ENCODE measurements at places on chromosomes 13 and 19.

DNA sequence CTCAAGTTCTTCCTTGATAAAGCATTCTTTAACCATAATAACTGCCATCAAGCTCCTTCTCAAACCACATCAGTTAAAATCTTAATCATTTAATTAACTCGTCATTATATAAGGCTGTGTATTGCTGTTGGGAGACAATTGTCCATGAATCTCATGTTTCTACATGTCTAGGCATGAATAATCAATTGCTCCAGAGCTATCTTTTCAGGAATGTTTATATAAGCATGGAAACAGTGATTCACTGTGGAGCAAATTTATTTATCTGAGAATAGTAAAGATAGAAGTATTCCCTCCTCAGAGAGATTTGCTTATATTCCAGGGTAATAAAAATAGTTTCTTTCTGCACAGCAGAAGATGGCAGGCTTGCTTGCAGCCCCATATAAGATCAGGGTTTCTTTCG lies 71.1 kb downstream of the CBY2 start:
- no peak for DNase-seq

- no peak for DNase-seq
These were observed 14.2 kb upstream of the RNF6 start for GRCh38 chr13:26236296-26236695.

DNA sequence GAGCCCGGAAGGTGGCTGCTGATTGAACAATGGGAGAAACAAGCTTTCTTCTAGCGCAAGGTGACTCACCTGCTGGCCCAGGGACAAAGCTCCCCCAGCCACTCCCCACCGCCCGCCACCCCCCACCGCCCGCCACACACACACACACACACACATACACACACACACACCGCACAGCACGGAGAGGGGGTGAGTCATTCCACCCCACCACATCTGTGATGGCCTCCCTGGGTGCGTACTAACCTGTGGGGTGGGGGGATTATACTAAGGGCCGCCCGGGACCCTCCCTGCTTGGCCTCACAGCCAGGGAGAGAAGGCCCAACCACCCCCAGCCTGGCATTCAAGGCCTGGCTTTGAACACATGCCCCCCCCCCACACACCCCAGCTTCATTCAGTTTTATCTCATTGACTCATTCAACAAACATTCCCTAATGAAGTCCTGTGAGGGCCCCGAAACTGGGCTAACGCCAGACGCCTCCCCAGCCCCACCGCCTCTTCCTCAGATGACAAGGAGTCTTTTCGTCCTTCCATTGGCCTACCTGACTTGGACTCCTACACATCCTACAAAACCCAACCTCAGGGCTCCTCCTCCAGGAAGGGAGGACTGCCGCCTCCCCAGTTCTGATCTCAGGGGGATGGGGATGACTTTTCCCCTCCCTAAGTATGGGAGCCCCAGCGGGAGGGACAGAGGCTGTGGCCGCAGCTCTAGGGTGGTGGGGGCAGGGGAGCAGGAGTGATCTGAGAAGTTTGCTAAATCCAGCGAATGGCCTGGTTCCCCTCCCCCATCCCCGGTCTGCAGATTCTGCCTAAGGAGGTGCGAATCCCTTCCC lies 5.8 kb upstream of the ONECUT3 start:
- DNase-seq, result peak; percentile 33

DNA sequence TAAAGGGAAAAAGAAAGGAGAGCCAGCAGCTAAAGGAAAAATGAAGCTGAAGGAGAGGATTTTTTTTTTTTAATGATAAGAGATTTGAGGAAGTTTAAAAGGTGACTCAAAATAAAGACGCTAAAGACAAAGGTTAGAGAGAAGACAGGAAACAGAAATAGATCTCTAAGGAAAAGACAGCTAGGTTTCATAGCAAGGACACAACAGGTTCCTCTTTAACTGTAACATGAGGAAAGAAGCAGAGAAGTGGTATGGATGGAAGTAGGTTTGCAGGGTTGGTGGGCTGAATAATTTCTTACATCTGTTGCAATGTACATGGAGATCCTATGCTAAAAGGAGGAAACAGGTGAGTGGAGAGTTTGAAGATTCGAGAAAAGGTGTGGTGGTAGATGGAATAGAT lies 107.5 kb downstream of the MYCBP2 start:
- no peak for DNase-seq

GRCh38 chr13:92097337-92097903 lies 699.0 kb downstream of the GPC5 start:
- DNase-seq, result no peak

DNA sequence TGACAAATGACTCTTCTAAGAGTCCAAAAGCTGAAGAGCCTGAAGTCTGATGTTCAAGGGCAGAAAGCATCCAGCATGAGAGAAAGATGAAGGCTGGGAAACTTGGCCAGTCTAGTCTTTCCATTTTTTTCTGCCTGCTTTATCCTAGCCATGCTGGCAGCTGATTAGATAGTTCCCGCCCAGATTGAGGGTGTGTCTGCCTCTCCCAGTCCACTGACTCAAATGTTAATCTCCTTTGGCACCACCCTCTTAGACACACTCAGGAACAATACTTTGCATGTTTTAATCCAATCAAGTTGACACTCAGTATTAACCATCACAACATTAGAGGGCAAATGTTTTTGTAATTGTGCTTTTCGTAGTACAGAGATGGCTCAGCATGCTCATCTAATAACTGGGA lies 267.5 kb upstream of the KLHL1 start:
- no peak for DNase-seq

DNA sequence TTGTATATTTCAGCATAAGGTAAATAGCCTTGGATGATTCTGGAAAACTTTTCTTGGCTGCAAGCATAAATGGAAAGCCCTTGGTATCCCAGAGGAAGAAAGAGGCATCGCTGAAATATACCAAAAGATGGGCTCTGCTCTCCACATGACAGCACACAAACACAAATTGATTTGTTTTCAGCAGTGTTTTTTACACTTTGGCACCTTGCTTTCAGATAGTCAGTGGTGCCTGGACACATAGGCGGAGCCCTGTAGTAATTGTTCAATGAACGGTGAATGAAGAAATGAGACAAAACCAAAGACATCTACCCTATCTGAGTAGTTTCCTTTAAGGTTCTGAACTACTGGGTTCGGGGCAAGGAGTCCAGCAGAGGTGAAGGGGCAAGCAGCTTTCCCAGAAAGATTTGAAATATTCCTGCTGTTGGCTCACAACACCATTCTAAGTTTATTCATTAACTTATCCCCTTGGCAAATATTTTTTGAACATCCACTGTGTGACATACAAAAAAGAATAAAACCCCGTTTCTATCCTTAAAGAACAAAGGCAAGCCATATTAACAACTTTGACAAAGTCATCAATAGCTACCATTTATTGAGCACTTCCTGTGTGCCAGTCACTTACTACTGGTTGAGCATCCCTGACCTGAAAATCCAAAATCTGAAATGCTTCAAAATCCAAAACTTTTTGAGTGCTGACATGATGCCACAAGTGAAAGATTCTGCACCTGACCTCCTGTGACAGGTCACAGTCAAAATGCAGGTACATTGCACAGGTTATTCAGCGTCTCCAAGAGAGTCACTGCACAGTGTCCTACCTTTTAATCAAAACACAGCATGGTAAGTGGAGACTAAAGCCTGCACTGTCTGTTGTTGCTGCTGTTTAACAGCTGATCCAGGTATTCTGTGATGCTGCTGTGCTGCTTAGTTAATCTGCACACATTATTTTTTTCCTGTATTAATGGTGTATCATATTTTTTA lies 238.1 kb downstream of the DCLK1 start:
- DNase-seq, result no peak

GRCh38 chr13:20686863-20687579 lies 16.5 kb upstream of the IL17D start:
- no peak for DNase-seq

GRCh38 chr13:74695021-74695800 lies 561.0 kb upstream of the KLF12 start:
- DNase-seq, result no peak

DNA sequence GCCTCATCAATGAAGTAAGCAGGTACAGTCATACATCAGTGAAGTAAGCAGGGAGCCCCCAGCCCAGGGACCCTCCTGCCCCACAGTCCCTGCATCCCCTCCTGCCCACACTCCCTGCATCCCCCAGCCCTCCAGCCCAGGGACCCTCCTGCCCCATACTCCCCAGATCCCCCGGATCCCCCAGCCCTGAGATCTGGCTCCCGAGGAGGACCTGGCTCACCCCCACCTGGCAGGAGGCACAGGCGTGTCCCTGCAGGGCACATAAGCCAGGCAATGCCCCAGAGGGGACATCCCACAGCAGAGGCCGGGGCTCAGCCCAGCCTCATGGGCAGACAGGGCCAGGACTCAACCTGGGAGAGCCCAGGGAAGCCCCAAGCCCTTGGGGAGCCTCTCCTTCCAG lies 53.6 kb upstream of the TPM4 start:
- DNase-seq, result no peak

DNA sequence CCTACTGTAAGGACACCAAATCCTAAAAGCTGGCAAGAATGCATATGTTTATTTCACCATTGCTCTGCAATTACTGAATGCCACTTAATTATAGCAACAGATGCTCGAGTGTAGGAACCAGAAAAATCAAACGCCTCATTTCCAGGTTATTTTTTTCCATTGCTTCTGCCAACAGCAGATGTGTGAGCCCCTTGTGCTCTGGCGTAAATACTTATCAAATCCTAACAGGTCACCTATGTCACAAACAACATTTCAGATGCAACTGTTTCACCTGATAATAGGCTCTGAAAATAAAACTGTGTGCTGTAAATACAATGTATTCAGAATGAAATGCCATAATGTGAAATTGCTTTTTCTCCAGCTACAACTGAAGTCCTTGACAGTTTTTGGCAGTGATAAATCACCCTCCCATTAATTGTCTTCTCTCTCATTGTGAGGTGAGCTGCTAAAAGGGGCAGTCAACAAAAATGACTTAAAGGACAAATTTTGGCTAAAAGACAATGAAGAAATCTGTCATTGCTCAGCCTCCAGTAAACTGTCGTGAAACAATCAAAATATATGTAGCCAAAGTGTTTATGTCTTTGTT lies 344.0 kb downstream of the DACH1 start:
- DNase-seq, result no peak

DNA sequence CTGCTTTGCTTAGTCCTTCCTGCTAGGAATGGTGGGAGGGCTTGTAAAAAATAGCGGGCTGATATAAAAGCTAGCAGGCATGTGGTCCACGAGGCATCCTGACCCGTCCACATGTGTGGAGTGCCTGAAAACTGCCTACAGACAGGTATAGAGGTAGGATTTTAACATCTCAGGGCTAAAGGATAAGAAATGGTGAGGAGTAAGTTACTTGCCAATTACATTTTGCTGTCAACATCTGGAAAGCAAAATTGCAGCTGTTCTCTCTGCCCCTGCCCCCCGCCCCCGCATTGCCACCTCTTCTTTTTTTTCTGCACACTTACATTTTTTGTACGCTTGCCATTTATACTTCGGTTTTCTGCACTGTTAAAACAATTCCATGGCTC lies 21.0 kb downstream of the NFIX start:
- no peak for DNase-seq

- DNase-seq, result no peak
These were observed 146.2 kb upstream of the FNDC3A start for GRCh38 chr13:48829536-48829935.

GRCh38 chr19:13234518-13234917 lies 84.3 kb downstream of the IER2 start:
- DNase-seq, result peak; percentile 33

DNA sequence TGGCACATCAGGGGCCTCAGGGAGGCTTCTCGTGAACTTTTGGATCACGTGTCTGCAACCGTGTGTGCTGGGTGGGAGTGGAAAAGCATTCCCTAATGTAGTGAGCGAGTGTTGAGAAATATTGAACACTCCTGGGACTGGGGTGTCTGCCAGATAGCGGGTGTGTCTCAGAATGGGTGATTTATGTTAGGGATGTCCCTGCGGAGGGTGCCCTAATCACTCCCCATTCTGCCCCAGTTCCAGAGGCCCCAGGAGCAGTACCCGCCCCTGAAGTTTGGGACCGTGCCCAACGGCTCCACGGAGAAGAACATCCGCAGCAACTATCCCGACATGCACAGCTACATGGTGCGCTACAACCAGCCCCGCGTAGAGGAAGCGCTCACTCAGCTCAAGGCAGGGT lies 24.2 kb upstream of the GRWD1 start:
- DNase-seq, result no peak

GRCh38 chr13:76474356-76474755 lies 411.8 kb downstream of the KCTD12 start:
- DNase-seq, result no peak

GRCh38 chr19:33407716-33408115 lies 34.2 kb downstream of the CEBPG start:
- no peak for DNase-seq

DNA sequence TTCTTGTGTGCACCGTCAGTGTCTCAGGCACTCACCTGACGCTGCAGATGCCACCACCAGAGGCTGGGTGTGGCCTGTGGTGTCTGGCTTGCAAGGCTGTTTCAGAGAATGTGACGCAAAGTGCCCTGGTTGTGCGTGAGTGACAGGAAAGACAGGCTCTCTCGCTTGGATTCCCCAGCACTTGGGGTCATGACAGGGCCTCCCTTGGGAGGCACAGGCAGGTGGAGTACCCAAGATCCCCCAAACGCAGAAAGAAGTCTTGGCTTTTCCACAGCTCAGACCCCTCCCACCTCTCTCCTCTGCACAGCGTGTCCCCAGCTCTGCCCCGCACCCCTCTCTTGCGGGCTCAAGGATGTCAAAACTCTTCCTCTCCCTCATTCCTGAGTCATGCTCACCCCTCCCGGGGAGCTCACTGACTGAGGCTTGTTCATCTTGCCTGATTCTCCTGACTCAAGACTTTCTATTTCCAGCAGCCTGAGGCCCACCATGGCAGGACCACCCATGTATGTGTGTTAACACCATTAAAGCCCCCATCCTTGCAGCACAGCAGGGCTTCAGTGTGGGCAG lies 21.0 kb downstream of the DHX34 start:
- no peak for DNase-seq

GRCh38 chr13:46077265-46077664 lies 24.7 kb upstream of the ZC3H13 start:
- no peak for DNase-seq

GRCh38 chr13:29991343-29991742 lies 140.9 kb upstream of the UBL3 start:
- DNase-seq, result no peak

DNA sequence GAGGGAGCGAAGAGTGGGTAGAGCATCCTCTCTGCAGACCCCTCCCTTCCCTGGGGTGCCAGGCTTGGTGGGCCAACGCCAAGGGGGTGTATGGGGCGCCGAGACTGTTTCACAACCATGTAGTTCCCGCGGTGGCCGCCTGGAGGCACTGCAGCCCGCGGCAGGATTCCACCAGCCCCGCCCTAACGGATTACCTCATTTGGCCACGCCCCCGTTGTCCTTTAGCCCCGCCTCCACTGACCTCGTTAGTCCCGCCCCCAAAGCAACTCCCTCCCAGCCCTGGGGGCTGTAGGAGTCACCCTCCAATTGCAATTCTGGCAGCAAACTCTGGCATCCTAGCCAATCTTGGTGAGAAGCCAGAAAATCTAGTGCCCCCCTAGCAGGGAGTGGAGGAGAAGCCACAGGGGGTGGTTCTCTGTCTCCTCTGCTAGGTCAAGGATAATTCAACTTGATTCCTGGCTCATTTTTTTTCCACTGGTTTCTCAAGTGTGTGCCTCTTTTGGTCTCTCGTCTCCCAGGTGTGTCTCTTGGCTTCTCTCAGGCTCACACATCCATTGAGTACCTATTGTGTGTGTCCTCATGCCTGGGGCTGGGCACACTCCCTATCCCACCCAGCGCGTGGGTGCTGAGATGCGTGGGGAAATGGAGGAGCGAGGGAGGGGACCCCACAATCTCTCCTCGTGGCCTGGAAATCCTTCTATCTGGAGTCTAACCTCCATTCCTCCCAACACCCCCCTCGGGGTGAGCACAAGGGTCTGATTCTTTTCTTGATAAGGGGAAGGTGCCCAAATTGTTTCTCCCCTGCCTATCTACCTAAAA lies 2.0 kb downstream of the OLFM2 start:
- peak; percentile 81 for DNase-seq
